ENCODE measurements at places on chromosomes 12 and 14.

GRCh38 chr12:24991209-24992049 is 42.5 kb upstream of the BCAT1 start:
- peak; percentile 19 for DNase-seq

DNA sequence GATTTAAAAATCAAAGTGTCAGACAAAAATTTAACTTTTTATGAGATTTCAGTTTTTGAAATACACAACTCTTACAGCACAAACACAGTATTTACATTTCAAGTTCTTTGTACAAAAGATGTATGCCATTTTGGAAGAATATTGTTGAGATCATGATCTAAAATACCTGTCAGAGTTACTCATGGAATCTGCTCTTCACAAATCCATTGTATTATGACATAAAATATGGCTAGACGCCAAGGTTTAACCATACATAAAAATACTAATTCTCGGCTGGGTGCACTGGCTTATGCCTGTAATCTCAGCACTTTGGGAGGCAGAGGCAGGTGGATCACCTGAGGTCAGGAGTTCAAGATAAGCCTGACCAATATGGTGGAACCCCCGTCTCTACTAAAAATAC is 6.2 kb upstream of the SYCP3 start:
- DNase-seq, result no peak

DNA sequence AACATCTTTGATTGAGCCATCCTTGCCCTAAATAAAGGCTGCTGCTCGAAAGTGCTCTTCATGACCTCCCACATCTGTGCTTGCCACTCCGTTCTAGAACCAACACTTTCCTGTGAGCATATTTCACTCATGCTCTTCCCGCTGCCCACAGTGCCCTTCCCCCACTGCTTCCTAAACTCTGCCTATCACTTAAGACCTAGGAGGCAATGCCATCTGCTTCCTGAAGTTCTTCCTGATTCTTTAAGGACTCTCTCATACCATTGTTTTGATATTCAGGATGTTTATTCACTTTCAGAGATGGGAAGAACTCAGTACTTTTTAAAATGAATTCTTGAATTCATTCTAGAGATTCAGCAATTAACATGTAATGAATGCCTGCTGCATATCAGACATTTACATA is 49.9 kb downstream of the ZFYVE21 start:
- no peak for DNase-seq

DNA sequence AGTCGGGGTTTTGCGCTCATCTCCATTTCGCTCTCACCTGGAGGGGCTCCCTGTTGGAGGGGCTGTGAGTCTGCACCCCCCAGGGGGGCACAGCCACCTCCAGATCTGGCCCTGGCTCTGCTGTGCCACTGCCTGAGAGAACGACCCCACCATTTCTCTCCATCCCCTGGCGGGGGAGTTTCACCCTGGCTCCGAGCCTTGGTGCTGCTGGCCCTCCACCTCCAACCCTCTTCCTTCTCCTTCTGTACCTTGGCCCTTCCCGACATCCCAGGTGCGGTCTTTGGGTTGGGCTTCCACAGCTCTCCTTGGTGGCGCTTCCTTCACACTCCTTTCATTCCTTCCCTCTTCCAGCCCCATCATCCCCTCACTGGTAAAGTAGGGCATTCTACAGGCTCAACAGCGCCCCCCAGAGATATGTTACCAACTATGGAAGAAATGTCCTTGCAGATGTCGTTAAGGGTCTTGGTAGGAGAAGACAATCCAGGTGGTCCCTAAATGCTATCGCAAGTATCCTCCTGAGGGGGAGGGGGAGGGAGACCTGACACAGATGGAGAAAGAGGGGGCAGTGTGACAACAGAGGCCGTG is 16.3 kb downstream of the SERPINA1 start:
- no peak for DNase-seq

DNA sequence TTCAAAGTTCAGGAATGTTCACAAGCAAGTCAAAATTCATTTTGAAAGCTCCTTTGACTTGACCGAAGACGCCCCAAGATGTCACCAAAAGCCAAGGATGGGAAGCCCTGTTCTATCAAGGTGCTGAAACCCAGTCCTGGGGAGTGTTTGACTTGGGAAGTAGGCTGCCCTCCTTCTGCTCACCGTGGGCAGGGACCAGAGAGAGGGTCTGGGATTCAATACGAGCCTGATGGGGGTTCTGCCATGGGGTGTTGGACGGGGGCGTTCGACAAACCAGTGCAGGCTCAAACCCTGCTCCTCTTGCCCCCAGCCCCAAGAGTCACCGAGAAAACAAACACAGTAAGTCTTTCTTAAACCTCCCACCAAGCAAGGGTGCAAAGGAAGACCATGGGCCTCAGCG is 150.1 kb upstream of the DIO3 start:
- DNase-seq, result no peak

DNA sequence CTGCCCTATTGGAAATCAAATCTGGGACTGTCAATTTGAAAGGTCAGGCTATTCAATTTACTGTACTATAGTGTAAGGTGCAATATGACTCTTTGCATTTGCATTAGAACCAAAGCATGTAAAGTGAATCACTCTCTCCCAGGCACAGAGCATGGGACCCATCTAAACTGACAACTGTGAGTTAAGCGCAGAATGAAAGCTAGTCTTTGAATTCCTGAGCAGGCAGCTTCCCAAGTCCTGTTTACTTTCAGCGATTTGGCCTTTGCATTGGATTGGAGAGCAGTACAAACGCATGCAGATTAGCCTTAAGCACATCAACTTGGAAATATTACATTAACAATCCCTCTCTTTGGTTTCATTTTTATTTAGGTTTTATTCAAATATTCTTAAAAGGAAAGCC is 74.6 kb downstream of the RERG start:
- no peak for DNase-seq

DNA sequence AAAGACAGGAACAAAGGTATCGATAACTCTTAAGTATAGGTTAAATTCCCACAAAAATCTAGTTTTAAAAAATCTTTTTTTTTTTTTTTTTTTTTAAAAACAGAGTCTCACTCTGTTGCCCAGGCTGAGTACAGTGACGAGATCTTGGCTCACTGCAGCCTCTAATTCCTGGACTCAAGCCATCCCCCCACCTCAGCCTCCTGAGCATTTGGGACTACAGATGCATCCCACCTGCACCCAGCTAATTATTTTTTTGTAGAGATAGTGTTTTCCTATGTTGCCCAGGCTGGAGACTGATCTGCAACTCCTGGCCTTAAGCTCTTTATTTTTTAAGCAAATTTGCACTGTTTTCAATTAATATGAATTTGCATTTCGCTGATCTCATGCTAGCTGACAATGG is 9.8 kb downstream of the PSEN1 start:
- DNase-seq, result no peak

GRCh38 chr12:110640275-110641025 is 26.5 kb downstream of the TCTN1 start:
- no peak for DNase-seq

GRCh38 chr14:58513272-58513671 is 85.8 kb downstream of the KIAA0586 start:
- no peak for DNase-seq

DNA sequence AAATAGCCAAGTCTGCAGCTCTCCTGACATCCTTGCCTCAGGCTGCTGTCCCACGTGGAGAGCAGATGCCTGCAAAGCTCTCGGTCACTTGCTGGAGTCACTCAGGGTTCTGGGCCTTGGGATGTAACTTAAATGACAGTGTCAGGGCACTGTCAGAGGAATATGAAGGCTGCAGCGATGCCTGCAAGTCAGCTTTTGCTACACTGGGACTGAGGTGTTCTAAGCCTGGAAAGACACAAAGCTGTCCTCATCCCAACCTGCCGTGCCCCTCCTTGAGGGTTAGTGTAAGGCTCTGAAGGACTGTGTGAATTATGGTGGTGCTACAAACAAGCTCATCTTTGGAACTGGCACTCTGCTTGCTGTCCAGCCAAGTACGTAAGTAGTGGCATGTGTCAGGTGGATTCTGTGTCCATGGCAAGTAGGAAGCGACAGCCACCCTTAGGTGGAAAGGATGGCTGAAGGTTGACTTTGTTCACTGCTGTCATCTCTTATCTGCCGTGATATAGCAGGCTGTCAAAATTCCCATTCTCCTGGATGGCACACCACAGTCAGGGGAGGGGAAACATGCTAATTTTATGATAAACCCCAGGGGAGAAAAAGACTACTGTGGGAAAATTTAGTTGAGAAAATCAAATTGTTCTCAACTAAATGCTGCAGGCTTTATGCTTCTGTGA is 79.9 kb downstream of the DAD1 start:
- DNase-seq, result no peak

DNA sequence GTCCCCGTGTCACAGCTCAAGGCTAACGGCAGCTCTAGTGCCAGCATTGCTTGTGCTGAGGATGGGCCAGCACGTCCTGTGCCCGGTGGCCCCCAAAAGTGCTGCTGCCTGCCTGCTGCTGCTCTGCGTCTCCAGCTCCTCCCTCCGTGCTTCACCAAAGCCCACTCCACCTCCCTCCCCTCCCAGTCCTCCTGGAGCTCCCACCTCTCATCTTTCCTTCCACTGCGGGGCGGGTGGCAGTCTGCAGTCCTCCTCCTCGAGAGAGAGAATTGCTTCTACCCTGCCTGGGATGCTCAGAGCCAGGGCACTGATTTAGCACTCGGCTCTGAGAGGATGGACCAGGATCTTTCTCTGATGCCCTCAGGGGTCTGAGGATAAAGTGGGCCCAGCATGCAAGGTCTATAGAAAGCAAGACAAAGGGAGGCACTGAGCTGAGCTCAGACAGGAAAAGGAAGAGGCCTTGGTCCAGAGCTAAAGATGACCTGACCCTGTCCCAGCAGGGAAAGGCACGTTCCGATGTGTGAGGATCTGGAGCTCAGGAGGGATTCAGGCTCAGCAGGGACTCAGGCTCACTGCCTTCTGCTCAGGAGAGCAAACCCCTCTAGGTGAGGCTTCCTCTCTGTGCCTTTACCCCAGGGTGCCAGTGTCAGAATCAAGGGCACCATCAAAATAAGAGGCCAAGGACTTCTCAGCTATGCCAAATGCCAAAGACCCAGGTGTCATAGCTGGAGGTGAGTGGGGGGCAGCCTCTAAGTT is 113.1 kb upstream of the FKBP4 start:
- no peak for DNase-seq

GRCh38 chr14:93137864-93138263 is 22.1 kb upstream of the ITPK1 start:
- DNase-seq, result no peak

- no peak for DNase-seq
Observed at GRCh38 chr12:25482625-25483024, 70.5 kb downstream of the LMNTD1 start.

DNA sequence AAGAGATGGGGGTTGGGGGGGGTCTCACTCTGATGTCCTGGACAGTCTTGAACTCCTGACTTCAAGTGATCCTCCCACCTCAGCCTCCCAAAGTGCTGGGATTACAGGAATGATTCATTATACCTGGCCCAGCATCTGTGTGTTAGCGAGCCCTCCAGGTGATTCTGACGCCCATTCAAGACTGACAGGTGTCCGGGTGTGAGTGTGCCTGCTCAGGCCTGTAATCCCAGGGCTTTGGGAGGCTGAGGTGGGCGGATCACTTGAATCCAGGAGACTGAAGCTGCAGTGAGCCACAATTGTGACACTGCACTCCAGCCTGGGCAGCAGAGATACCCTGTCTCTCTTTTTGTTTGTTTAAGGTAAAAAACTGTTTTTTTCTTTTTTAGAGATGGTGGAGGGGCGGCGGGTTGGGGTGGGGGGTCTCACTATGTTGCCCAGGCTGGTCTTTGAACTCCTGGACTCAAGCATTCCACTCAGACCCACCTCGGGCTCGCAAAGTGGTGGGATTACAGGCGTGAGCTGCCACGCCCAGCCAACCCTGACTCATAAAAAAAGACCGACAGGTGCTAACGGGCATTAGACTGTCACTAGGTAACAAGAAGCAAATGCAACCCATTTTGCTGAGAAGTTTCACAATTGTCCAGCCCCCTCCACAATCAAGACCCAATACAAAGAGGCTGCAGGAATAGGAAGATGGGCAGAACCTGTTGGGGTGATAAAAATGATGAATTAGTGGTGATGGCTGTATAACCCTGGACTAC is 4.7 kb downstream of the VSIG10 start:
- DNase-seq, result no peak

DNA sequence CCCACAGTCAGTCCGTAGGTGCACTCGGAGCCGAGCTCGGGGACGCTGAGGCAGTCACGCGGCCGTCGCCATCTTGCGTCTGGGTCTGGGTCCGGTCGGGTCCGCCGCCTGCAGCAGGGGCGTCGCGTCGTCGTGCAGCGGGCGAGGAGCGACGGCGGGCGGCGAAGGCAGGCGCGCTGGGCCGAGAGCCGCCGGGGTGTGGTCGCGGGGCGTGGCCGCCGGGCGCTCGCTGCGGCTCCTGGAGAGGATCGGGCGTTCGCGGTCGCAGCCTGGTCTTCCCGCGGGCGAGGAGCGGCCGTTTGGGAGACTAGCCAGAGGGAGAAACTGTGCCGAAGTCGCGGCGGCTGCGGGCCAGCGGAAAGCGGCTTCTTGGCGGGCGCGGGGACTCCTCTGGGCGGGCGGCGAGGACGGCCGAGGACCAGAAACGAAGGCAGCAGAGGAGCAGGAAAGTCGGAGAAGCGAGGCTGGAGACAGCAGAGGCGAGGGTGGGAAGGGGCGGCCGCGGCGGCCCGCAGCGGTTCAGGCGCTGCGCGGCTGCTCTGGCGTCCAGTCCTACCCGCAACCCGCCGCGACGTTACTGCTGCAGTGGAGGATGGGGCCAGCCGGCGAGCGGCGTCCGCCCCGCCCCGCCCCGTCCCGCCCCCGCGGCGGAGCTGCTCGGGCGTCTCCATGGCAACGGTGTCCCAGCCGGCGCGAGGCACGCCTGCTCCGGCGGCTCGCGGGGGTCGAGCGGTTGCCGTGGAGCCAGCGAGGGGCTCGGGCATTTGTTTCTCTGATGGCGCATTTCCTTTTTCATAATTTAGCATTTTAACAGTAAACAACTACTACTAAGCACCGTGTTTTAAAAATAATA is at the start of gene PNMA1:
Gene PNMA1, minus strand, starts transcription at position 582 of the 853 bp plus-strand sequence. CDS start 745 bp downstream, outside the sequence.
- peak; percentile 79 for DNase-seq
